AG04449 (cell line): ENCODE measurements at places on chromosomes 7 and 10.

GRCh38 chr10:61761825-61762217 is 99.1 kb downstream of the CABCOCO1 start:
- DNase-seq: no peak

DNA sequence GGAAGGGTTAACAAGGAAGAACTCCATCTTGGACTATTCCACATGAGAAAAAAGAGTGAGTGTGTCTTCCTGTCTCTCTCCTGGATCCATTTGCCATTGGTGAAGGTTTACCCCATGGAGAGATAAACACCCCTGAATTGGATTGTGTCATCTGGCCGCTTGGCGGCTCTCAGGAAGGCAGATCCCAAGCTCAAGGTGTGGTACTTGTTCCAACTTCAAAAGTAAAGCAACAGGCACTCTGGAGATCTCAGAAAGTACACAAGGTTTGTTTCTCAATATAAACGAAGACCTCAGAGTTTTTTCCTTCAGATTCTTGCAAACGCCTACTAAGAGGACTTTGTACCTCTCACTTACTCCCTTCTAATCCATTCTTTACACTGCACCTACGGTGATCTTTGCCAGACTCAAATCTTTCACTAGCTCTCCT is 116.7 kb downstream of the REEP3 start:
- no peak for DNase-seq

GRCh38 chr7:52450816-52451215 is 584.6 kb upstream of the POM121L12 start:
- DNase-seq: no peak

DNA sequence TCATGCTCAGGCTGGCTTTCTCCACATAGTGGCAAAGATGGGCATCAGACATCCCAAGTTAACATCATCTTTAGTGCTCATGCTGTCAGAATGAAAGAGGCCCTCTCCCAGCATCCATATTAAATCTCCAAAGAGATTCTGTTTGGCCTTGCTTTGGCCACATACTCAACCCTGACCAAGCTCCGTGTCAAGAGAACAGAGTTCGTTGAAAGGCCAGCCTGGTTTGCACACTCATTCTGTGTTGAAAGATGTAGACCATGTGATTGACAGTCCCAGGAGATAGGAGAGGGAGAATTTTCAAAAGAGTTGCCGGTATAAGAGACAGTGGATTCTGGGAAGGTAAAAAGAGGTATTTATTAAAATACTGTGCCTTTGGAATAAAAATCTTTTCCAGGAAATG is 19.7 kb downstream of the MET start:
- no peak for DNase-seq

DNA sequence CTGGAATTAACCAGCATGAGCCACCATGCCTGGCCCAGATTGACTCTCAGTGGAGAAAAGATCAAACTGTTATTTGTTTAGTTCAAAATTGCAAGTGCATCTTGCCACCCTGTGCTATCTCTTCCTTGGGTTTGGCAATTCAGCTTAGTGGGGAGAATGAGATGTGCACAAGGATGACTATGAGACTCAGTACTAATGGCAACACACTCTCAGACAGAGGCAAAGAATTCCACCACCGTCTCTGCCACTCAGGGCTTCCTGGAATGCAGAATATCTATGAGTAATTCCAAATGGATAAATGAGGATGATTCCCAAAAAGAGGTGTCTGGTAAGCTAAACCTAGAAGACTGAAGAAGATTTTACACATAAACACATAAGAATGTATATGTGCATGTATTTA is 525.8 kb downstream of the NRG3 start:
- DNase-seq: no peak

GRCh38 chr7:151768805-151769187 is 108.1 kb downstream of the PRKAG2 start:
- no peak for DNase-seq

- DNase-seq: no peak
Observed at GRCh38 chr10:5506751-5507648, 7.6 kb upstream of the CALML5 start.
